ENCODE measurements at places on chromosomes 11 and 22. TPM values are rescaled to one million over a fixed set of nuclear protein-coding genes. Genes with fewer than 3 reads are reported as not detected.

GRCh38 chr22:19289475-19290161, 1.9 kb downstream of the CLTCL1 start:
- no peak for DNase-seq

DNA sequence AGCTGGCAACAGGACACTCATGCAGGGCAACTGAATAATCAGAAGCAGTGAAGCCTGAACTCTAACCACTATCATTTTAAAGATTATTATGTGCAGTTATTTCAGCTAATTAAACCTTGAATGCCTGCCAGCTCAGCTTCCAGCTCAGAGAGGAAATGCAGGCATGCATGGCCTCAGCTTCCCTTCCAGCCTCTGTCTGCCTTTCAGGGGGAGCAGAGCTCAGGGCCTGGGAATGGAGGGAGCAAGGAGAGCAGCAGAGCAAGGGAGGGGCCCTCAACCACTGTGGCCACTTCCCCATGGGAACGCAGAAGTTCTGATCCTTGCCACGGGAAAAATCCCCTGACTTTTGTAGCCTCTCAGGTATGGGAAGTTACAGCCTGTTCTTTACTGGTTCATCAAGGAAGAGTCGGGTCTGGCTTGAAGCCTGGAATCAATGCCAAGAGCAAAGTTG, 32.5 kb upstream of the APLNR start:
- DNase-seq: no peak

- DNase-seq: no peak
Measured at GRCh38 chr11:121291319-121291718, 1.3 kb upstream of the SC5D start.

DNA sequence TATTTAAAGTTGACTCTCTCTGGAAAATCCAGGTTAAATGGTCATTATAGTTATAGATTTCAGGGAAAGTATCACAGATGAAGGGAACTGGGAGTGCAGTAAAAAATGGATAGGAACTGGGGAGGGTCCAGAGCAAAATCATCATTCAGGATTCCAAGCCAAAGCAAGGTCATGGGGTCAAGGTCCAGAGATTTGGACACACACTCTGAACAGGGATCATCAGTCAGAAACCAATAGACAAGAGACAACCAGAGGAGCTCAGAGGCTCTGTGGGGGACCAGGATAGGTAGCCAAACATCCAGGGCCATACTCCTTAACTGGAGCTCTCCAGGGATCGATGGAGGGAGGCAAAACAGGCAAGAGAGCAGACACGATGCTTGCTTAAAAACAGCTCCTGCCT, 27.3 kb upstream of the PSMA1 start:
- DNase-seq: no peak

GRCh38 chr11:64357904-64358535, 942 bp upstream of the RPS6KA4 start:
- DNase-seq: no peak

The DTX4 gene
- 29.2 TPM for polyA plus RNA-seq

The NF2 gene
- 25.5 TPM for polyA plus RNA-seq

DNA sequence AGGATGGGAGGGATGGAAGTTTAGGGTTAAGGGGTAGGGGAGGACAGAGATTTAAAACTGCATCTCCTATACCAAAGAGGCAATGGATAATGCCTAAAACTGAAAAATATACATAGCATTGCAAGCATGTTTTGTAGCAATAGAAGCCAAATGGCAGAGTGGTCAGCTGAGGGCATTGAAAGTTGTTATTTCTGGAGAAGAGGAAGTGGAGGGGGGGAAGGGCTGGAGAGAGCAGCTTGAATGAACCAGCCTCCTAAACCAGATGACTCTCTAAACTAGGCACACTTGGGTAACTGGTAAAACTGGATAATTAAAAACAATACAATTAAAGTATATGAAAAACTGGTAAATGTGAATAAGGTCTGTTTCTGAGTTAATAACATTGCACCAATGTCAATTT, 70.3 kb upstream of the TP53I11 start:
- DNase-seq: no peak

DNA sequence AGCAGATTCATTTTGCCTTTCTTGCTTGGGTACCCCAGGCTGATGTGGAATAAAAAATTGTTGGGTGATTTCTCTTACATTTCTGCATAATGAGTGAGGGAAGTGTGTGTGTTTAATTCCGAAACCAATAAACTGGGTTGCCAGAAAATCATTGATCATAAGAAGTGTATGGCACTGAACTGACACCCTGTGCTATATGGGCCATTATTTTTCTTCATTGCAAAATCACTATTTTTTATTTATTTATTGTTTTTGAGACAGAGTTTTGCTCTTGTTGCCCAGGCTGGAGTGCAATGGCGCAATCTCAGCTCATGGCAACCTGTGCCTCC, 14.6 kb upstream of the HIKESHI start:
- no peak for DNase-seq

The SCN3B gene
- polyA plus RNA-seq: 35.3 TPM

The LARGE2 gene
- polyA plus RNA-seq: 0.54 TPM

The IGHMBP2 gene
- 12.8 TPM for polyA plus RNA-seq

DNA sequence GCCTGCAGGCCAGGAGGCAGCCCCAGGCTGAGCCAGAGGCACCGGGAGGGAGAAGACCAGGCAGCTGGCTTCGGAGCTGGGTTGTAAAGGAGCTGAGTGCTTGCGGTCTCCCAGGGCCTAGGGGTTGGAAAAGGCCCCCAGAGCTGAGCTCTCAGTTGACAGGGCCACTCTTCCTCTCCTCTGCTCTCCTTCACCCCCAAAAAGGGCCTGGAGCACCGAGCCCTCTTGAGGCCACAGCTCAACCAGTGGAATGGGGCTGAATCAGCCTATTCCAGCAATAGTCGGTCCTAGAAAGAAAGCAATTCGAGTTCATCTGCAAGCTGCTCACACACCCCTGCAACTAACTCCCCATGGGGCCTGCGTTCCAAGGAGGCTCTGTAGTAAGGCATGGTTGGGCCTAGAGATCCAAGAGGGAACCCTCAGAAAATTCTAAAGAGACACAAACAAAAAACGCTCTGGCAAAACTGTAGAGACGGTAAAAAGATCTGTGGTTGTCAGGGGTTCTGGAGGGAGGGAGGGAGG, 205.0 kb downstream of the BUD13 start:
- DNase-seq: no peak

DNA sequence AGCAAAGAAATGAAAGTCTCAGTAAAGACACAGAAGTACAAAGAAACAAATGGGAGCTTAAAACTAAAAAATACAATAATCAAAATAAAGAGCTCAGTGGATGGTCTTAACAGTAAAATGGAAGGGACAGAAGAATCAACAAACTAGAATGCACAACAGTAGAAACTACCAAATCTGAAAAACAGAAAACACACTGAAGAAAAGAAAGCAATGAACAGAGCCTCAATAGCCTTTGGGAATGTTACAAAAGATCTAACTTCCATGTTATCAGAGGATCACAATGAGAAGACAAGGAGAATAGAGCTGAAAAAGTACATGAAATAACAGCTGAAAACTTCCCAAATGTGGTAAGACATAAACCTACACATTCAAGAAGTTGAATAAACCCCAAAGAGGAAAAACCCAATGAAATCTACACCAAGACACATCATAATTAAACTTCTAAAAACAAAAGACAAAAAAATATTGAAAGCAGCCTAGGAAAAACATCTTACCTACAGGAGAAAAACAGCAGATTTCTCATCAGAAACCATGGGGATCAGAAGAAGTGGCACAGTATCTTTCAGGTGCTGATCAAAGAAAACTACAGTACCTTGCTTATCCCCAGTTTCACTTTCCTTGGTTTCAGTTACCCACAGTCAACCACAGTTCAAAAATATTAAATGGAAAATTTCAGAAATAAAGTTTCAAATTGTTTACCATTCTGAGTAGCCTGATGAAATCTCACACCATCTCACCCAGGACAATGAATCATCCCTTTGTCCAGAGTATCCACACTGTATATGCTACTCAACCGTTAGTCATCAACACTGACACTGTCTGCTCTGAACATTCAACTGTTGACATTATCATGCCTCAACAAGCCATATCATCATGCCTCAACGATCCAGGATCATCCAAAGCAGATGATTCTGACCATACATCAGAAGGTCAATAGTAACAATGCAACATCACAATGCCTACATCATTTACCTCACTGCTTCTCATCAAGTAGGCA, 22.2 kb downstream of the RRAS2 start:
- DNase-seq: no peak

DNA sequence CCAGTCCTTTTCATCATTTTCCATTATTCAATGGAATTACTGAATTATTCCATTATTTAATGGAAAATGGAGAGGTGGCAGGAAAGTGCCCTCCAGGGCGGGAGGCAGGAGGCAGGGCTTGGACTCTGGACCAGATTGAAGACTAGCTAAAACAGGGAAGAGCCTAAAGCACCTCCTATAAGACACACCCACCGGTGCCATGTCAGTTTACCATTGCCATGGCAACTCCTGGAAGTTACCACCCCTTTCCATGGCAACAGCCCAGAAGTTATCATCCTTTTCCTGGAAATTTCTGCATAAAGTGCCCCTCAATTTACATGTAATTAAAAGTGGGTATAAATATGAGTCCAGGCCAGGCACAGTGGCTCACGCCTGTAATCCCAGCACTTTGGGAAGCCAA, 443.7 kb downstream of the TBC1D22A start:
- DNase-seq: no peak

- no peak for DNase-seq
Measured at GRCh38 chr11:70419307-70420007, 21.1 kb downstream of the CTTN start.
